Tongue (tissue), 3 donors: ENCODE measurements at places on chromosomes 6 and 20.

GRCh38 chr6:82686719-82687118 is 323.1 kb downstream of the TPBG start:
- DNase-seq: no peak

- peak; percentile 37 for DNase-seq
These were observed 47.5 kb downstream of the RALGAPA2 start for GRCh38 chr20:20664795-20665589.

- DNase-seq: no peak
These were observed 20.0 kb upstream of the BEND6 start for GRCh38 chr6:56934876-56935275.

DNA sequence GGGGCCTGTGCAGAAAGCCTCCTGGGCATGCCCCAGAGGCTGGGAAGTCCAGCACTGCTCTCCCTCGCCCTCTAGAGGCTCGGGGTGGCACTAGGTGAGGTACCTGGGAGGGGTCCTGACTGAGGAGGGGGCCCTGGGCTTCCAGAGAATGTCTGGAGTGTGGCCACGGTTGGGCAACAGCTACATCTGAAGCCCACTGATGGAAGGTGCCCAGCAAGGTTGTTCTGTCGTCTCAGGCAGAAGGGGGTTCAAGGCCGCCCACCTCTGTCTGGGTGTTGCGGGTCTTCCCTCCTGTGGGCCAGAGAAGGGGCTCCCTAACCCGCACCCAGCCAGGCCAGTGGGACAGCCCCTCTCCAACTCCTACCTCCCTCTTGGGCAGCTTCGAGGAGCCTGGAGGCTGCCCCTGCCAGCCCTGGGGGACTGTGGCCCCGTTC is 11.4 kb upstream of the VEGFA start:
- no peak for DNase-seq

- DNase-seq: no peak
These were observed 100.4 kb downstream of the TMEM200A start for GRCh38 chr6:130466052-130466747.

DNA sequence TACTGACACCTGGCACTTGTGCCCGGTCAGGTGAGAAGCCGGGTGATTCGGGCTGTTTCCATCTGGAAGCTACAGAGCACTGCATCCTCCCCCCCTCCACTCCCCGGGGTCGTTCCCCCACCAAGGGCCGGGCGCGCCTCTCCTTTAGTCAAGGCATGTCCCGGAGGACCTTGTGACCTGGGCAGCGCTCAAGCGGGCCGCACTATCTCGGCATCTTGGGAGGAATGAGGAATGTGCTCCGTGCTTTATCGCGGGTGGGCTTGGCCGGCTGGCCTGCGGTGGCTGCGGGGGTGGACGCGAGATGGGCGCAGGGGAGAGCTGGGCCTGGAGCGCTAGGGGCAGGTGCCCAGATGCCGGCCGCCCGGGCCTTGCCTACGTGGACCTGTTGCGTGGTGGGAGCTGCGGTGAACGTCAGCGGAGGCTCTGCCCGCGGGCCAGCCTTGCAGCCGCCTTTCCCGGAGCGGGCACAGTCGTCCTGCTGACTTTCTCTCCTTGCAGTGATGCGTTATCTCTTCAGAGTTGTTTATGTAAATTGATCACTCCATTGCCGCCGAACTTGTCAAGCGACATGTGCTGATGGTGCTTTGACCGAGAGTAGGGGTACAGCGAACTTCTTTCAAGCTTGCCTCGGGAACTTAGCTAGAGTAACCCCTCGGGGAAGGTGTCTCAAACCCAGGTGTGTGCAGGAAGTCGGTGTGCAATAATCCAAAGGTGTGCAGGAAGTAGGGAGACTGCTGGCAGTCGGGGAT is 1.1 kb downstream of the LRRC1 start:
- DNase-seq: peak; percentile 40

DNA sequence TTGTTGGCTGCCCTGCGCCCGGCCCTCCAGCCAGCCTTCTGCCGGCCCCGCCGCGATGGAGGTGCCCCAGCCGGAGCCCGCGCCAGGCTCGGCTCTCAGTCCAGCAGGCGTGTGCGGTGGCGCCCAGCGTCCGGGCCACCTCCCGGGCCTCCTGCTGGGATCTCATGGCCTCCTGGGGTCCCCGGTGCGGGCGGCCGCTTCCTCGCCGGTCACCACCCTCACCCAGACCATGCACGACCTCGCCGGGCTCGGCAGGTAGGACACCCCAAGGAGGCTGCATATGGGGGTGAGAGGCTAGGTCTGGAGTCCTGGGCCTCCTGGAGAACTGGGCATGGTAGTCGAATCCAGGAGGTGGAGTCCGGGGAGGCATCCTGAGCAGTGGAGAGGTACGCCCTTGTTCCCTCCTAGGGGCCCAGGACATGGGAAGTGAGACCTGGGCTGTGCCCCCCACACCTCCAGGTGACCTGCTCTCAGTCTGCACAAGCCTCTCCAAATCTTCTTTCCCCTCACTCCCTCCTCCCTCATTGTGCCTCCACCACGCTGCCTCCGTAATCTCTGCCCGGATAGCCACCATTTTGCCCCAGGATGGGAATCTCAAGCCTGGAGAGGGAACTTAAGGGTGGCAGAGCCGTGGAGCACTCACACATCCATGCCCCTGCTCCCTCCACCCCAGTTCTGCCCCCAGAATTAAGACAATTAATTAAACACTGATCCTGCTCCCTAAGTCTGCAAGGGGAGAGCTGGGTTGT is 541 bp downstream of the CDC25B start:
- no peak for DNase-seq

GRCh38 chr6:161673026-161673425 is 399.2 kb upstream of the AGPAT4 start:
- no peak for DNase-seq

DNA sequence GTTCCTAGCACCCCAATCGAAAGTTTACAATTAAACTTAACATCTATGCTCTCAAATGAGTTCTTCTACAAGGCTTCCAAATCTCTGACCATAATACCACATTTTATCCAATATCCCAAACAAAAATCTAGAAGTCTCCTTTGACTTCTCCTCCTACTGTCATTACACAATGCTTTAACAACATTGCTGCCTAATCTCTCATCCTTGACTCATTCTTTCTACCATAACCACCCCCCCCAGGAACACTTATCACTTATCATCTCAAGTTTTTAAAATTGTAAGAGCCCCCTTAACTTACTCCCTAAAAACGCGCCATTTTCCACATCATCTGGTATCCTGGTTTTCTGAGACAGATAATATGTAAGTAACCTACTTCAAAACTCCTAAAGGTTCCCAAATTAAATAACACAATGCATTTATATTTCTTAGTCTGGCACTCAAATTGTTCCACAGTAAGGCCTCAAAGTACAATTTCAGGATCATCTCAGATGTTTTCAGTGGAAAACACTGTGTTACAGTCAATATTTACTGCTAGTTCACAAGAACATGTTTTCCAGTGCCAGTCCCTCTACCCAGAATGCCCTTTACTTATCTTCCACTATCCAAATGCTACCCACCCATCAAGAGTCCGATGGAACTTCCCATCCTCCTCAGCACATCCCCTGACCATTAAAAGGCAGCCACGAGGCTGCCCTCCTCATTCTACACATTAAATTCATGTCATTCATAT is 308.2 kb upstream of the THEMIS start:
- no peak for DNase-seq

- no peak for DNase-seq
These were observed 6.4 kb downstream of the EXOC2 start for GRCh38 chr6:686497-686896.

- no peak for DNase-seq
These were observed 772 bp downstream of the HINT3 start for GRCh38 chr6:125957391-125957693.

DNA sequence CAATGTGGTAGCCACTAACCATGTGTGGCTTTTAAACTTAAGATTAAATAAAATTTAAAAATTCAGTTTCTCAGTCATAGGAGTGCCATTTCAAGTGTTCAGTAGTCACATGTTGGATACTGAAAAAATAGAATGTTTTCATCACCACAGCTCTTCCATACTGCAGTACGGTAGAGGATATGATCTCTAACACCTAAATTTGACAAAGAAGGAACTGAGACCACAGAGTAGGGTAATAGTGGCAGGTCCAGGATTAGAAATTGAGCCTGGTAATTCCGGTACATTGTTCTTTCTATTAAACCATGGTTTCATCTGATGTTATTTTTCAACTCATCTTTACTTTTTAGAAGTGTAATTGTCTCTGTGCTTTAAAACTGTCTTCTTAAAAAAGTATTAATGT is 104.0 kb downstream of the CD2AP start:
- no peak for DNase-seq

DNA sequence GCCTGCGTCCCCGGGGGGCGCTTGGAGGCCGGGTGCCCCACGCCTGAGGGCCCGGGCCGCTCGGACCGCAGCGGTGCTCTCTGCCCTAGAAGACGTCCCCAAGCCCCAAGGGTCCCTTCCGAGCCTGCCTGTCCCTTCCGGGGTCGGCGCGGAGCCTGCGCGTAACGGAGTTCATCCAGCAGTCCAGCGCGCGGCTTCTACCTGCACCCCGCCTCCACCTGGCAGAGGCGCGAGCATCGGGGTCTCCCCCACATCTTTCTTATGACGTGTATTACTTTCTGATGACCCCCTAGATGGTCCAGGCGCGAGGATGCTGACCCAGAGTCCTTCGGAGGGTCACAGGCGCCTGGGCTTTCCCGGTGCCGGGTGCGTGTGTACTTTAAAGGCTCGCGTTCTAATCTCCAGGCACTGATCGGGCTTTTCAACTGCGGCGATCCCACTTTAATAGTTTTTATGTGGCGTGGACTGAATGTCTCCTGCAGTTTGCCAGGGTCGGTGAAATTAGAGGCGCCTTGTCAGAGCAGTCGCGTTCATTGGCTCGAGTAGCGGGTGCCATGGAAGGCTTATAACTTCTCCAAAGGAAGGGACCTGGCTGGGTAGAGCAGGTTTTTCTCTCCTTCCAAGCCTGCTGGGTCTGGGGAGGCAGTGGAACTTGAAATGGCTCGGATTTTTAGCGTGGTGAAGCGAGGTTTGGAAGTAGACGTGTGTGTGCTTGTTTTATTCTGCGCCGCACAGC is 912 bp downstream of the EYA4 start:
- peak; percentile 48 for DNase-seq

DNA sequence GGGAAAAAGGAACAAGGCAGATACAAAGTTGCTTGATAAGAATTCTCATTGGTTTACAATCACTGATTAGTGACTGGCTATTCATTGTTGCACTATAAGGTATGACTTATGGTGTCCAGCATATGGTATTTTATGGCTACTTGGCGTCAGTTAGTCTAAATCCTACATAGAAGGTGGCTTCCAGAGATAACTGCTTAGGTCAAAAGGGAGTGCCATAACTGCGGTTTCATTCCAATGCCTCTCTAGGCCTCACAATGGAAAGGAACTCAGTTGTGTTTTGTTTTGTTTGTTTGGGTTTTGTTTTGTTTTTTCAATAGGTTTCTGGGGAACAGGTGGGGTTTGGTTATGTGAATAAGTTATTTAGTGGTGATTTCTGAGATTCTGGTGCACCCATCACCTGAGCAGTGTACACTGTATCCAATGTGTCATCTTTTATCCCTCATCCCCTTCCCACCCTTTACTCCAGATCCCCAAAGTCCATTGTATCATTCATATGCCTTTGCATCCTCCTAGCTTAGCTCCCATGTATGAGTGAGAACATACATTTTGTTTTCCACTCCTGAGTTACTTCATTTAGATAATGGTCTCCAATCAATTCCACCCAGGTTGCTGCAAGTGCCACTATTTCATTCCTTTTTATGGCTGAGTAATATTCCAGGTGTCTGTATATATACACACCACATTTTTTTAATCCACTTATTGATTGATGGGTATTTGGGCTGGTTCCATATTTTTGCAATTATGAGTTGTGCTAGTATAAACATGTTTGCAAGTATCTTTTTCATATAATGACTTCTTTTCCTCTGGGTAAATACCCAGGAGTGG is 7.0 kb downstream of the GOPC start:
- DNase-seq: no peak

GRCh38 chr6:32940656-32941213 is at the start of gene HLA-DMB:
HLA-DMB (minus strand) TSS chr6:32941028; CDS start chr6:32940807, 221 bp downstream.
- DNase-seq: peak; percentile 82

DNA sequence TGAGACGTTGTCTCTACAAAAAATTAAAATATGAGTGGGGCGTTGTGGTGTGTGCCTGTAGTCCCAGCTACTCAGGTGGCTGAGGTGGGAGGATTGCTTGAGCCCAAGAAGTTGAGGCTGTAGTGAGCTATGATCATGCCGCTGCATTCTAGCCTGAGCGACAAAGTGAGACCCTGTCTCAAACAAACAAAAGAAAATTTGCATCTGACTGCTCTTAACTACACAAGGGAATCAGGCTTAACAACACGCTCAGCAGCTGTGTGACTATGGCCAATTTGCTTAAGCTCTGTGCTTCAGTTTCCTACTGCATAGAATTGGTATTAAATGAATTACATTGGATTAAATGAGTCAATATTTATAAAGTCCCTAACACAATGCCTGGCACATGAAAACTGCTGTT is 24.3 kb upstream of the MRPS10 start:
- no peak for DNase-seq
